ENCODE measurements at places on chromosomes 13 and 19.

- H3K4me1 ChIP-seq = no peaks in the 10 kb centered on the region
- DNase-seq = no peak
- H3K4me3 ChIP-seq = no peak overlapping the region
- no peak overlapping the region for H3K27ac ChIP-seq
These were observed 8.6 kb downstream of the FGF22 start for GRCh38 chr19:648305-648704.

DNA sequence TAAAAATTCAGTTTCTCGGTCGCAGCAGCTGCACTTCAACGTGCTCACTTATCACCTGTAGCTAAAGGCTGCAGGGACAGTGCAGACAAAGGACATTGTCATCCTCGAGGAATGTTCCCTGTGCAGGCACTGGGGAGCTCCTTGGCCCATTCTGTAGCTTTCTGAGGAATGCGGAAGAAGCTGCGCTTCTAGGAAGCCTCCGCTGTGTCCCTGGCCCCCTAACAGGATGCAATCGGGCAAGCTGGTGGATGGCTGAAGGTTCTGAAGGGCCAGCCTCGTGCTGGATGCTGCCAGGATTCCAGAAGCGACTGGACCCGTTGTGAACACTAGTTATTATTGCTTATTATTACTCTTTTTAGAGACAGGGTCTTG lies 8.1 kb downstream of the ANO8 start:
- H3K27ac ChIP-seq = no peak overlapping the region
- peak overlapping the region; percentile 36 for H3K4me3 ChIP-seq
- DNase-seq = no peak
- H3K36me3 ChIP-seq = peaks cover 2% of the 10 kb centered on the region

GRCh38 chr13:31052478-31052877 lies 109.2 kb downstream of the HSPH1 start:
- no peak for DNase-seq
- no peaks in the 10 kb centered on the region for H3K4me1 ChIP-seq
- no peak overlapping the region for H3K4me3 ChIP-seq
- peaks cover 20% of the 10 kb centered on the region for H3K27me3 ChIP-seq
- no peak overlapping the region for H3K27ac ChIP-seq

DNA sequence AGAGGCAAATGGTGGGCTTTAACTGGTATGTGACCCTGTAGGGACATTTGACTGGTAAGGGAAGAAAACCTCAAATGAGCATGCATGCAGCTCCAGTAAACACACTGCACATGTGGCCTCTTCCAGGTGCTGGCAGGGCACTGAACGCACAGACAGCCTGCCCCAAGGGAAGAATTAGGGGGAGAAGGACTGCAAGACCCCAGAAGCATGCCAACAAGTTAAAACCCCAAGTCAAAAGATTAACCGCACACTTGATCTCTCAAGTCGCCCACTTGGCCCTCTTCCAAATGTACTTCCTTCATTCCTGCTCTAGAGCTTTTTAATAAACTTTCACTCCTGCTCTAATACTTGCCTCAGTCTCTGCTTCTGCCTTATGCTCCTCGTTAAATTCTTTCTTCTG lies 46.9 kb upstream of the SLITRK1 start:
- H3K27ac ChIP-seq = no peak overlapping the region
- H3K27me3 ChIP-seq = peaks cover 19% of the 10 kb centered on the region
- H3K4me1 ChIP-seq = no peaks in the 10 kb centered on the region
- H3K36me3 ChIP-seq = no peaks in the 10 kb centered on the region
- no peak overlapping the region for H3K4me3 ChIP-seq

GRCh38 chr13:29893438-29893837 lies 43.0 kb upstream of the UBL3 start:
- no peak overlapping the region for H3K27ac ChIP-seq
- H3K4me3 ChIP-seq = no peak overlapping the region
- no peaks in the 10 kb centered on the region for H3K36me3 ChIP-seq
- no peak for DNase-seq
- no peaks in the 10 kb centered on the region for H3K27me3 ChIP-seq

DNA sequence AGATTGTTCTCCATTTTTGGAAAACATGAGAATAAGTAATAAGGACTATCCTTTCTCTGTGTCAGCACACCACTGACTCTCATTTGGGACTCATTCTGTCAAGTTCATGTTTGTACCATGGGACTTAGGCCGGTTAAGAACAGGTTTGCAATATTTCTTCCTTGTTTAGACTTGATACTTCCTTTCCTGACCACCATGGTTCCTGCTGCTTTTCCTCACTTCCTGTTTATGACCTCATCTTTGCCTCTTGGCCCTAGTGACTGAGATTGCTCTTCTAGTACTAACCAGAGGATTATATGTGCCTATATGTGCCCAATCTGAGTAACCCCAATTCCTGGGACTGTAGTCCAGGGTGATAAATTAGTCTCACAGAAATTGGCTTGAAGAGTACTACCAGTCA lies 32.5 kb upstream of the NDFIP2 start:
- H3K4me3 ChIP-seq = no peak overlapping the region
- no peaks in the 10 kb centered on the region for H3K27me3 ChIP-seq
- peaks cover 2% of the 10 kb centered on the region for H3K36me3 ChIP-seq
- peaks cover 47% of the 10 kb centered on the region for H3K4me1 ChIP-seq

DNA sequence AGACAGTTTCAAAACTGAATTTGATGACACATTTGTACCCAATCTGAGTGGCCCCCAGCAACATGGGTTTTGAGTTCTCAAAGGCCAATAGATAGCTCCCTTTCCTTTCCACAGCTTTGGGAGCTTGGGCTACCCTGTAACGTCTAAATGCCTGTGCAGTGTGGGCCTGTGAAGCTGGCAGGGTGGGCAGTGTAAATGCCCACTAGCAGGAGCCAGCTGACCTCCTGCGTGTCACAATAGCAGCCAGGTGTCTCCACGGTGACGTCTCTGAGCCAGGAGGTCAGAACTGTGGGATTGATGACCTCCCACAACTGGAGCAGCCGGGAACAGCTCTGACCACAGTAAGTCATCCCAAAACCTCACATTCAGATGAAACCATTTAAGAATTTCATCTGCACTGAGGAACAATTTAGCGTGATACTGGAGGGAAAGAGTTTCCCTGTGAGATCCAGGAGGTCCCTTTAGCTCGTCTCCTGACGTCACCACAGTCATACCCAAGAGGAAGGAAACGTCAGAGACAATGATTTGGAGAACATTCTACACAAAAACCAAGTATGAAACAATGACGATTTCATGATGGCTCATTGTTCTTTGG lies at the start of gene IPO5:
IPO5 (plus strand) TSS at position 300 of the 595 bp plus-strand sequence. CDS start 23,022 bp downstream, outside the sequence.
- no peaks in the 10 kb centered on the region for H3K36me3 ChIP-seq
- no peaks in the 10 kb centered on the region for H3K4me1 ChIP-seq
- no peak for DNase-seq
- H3K27ac ChIP-seq = no peak within 1 kb of the TSS

- DNase-seq = peak; percentile 52
- H3K4me1 ChIP-seq = peaks cover 38% of the 10 kb centered on the region
- H3K27ac ChIP-seq = peak overlapping the region; percentile 77
These were observed 15.1 kb downstream of the NDUFB7 start for GRCh38 chr19:14556662-14557188.
